ENCODE measurements at places on chromosomes 5 and 9. TPM values are rescaled to one million over a fixed set of nuclear protein-coding genes. Genes with fewer than 3 reads are reported as not detected.

Gene CSF2
- not detected for total RNA-seq

DNA sequence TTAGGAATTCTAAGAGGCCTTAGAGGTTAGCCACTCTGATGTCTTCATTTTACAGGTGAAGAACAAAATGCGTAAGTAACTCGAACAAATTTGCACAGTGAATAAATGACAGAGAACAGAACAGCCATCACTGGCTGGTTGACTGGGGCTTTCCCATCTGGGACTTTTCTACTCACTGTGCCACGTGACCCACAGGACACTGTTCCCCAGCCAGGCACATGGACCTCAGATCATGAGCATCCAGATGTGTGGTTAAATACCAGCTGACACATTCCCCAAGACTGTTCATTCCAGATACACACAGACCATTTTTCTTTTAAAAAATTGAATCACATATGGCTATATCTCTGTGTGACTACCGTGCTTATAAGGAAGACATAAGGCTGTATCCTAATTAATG lies 25.8 kb upstream of the MED10 start:
- no peak for DNase-seq

DNA sequence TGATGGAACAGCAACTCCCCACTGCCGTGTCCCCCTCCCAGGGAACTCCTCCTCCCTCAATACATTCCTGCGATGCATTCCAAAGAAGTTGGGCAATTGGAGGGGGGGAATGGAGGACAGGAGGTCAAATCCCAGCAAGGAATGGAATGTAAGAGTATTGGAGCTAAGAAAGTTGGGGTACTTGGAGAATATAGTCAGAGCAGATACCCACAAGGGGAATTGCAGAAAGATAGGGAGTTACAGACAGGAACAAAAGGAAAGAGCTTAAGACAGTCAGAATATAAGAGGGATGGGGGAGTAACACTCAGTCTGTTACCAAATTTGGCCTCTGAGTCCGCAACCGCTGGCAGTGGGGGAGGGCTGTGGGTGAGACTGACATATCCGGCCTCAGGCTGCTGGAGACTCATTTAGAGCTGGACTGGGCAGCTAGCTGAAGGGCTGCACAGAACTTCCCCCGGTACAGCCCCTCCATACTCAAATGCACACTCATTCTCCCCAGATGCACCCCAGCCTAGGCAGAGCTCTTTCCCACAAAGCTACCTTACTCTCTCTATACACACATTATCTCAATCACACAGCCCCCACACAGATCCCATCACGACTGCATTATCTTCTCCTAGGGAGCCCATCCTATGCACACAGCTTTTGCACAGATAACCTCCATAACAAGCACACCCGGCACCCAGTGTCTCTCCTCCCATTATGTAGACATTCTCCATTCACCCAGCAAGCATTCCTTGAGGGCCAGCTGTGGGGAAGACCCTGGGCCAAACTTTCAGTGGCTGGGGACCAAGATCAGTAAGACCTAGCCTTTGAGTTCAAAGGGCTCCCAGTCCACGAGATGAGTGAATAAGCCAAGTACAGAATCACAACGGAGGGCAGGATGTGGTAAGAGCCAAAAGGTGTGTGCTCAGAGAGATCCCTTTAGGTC lies 3.7 kb downstream of the TLN1 start:
- DNase-seq, result peak; percentile 63

DNA sequence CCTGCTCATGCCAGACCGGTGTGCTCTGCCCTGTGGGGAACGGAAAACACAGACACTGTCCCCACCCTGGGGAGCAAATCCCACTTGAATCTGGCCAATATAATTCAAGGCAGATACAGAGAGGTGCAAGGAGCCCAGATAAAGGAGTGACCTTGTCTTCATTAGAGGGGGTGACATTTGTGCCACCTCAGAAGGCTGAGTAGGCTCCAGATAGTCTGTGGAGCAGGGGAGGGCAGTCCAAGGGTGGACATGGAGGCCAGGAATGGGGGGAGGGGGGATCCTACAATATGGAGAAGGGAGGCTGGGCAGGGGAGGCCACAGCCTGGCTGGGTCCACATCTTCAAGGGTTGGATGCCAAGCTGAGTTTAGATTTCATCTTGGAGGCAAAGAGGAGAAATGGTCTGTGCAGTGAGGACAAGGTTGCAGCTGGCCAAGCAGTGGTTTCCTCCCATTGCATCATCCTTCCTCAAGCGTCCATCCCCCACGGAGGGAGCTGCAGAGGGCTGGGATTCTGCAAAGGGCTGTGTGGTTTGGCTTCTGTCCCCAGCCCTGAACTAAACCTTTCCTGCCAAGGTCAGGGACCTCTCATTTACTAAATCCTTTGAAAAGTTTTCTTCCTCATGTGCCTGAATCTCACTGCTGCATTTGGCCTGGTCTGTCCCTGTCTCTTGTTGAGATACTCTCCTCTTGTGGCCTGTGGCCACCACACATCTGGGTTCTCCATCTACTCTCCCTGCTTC lies 60.1 kb downstream of the GALNT12 start:
- peak; percentile 41 for DNase-seq

- no peak for DNase-seq
These were observed 1.2 kb upstream of the MEGF9 start for GRCh38 chr9:120715389-120715924.

- DNase-seq, result peak; percentile 49
These were observed 13.0 kb downstream of the SUSD3 start for GRCh38 chr9:93071464-93071863.

Data from OCI-LY7 (cell line).